ENCODE measurements at places on chromosomes 4 and X. TPM values are rescaled to one million over a fixed set of nuclear protein-coding genes. Genes with fewer than 3 reads are reported as not detected.

Gene HOPX
- total RNA-seq: not detected

Gene LUZP4
- total RNA-seq: 22.2 TPM

Gene LIAS
- total RNA-seq: 20.4 TPM

Gene ATP7A
- 16.1 TPM for total RNA-seq

Gene ARHGAP6
- 0.16 TPM for total RNA-seq

Gene GCNA
- total RNA-seq: 0.88 TPM

Gene CFAP99
- not detected for total RNA-seq

Gene TLR6
- total RNA-seq: 7.8 TPM

Gene TMEM31
- total RNA-seq: not detected

Gene EVC2
- total RNA-seq: 0.21 TPM

Gene TCP11X2
- not detected for total RNA-seq

Gene PDZD4
- 14.6 TPM for total RNA-seq

Gene SHOX
- total RNA-seq: not detected

Gene STPG2
- total RNA-seq: 0.13 TPM

Gene MED28
- total RNA-seq: 15.5 TPM

Gene SPARCL1
- not detected for total RNA-seq

Gene KCNE5
- 0.08 TPM for total RNA-seq

Gene CCDC149
- 0.40 TPM for total RNA-seq

Gene CENPE
- total RNA-seq: 12.4 TPM

Gene MSANTD1
- total RNA-seq: not detected

Gene FAT4
- total RNA-seq: 1.0 TPM

Gene RAB33A
- 0.18 TPM for total RNA-seq

Gene FAM9B
- total RNA-seq: 0.13 TPM

Gene TEC
- total RNA-seq: 2.9 TPM

Gene TAF7L
- total RNA-seq: 1.1 TPM

Gene TMEM271
- not detected for total RNA-seq

Gene GPR119
- total RNA-seq: not detected

Gene IL9R
- total RNA-seq: not detected

Gene HELT
- not detected for total RNA-seq

Gene SUPT20HL2
- not detected for total RNA-seq

Gene PPP2R2C
- not detected for total RNA-seq

Gene DDX53
- not detected for total RNA-seq

Gene ADRA2C
- 15.7 TPM for total RNA-seq

Gene EPHA5
- 6.0 TPM for total RNA-seq

Gene SLIT2
- total RNA-seq: 0.21 TPM

Gene ABCG2
- 2.0 TPM for total RNA-seq

Gene PDE6B
- not detected for total RNA-seq

Gene MTTP
- total RNA-seq: 0.37 TPM

Gene GABRQ
- total RNA-seq: not detected
